ENCODE measurements at places on chromosomes 12 and 14. TPM values are rescaled to one million over a fixed set of nuclear protein-coding genes. Genes with fewer than 3 reads are reported as not detected.

RHOJ gene
- 7.4 TPM for total RNA-seq

KRT77 gene
- total RNA-seq: not detected

SEL1L gene
- 112 TPM for total RNA-seq

HOXC11 gene
- total RNA-seq: not detected

PIWIL1 gene
- total RNA-seq: not detected

BBOF1 gene
- total RNA-seq: 9.8 TPM

CTDSP2 gene
- total RNA-seq: 128 TPM

NYNRIN gene
- 45.1 TPM for total RNA-seq

ATXN7L3B gene
- 22.5 TPM for total RNA-seq

RPL10L gene
- not detected for total RNA-seq

KIF5A gene
- 0.72 TPM for total RNA-seq

TEX22 gene
- 1.5 TPM for total RNA-seq

GLIPR1L1 gene
- total RNA-seq: not detected

NEUROD4 gene
- not detected for total RNA-seq

SMIM41 gene
- 0.98 TPM for total RNA-seq

LYZ gene
- total RNA-seq: not detected

RPL36AL gene
- 180 TPM for total RNA-seq

ATL1 gene
- 10.7 TPM for total RNA-seq

KRT82 gene
- total RNA-seq: not detected

TMCC3 gene
- 0.65 TPM for total RNA-seq

Data from fibroblast of the aortic adventitia (primary cell).